ENCODE measurements at places on chromosomes 6 and 20. TPM values are rescaled to one million over a fixed set of nuclear protein-coding genes. Genes with fewer than 3 reads are reported as not detected.

DNA sequence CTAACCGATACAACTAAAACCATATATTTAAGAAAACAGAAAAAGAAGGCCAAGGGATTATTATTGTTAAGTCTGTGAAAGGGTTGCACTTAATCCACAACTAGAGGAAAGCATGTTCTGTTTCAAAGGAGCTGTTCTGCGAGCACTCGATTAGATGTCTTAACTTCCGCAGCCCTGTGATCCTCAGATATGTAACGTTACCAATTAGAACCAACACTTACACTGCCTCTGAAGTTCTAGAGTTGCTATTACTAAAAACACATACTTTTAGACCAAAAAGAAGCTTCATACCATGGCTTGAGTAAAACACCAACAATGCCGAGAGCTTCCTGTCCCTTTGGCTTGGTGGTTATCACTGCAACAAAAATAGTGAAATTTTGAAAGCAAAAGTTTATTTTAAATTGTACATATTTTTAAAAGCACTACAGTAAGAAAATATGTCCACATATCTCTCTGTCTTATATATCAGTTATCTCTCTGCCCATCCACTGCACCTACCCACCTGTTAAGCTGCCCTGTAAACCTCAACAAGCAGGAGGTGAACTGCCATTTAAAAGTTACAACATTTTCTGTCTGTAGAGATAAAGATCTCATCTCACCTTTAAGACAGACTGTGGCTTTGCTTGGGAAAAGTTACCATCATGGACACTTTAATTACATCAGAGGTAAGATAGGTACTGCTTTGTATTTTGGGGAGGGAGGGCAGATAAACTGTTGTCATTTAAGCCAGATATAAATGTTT is 7.1 kb upstream of the DUSP22 start:
- H3K36me3 ChIP-seq: no peaks in the 10 kb centered on the region
- peak overlapping the region; percentile 1 for H3K27ac ChIP-seq
- DNase-seq: no peak
- H3K27me3 ChIP-seq: no peaks in the 10 kb centered on the region
- H3K4me3 ChIP-seq: no peak overlapping the region

DNA sequence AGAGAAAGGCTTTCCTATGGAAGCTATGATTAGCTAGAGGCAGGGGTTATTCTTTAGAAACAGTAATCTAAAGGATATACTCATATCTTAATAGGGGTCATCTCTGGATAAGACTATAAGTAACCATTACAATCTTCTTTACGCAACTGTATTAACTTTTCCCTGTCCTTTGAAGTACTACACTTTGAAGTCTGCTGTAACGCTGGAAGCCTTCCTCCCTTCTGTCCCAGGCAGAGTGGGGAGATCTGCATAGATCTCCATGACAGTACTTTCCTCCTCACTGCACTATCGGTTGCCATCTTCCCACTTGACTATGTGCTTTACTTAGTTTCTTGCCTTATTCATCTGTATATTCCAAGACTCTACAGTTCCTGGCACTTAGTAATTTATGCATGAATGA is 20.1 kb downstream of the SLC35B3 start:
- H3K4me3 ChIP-seq: no peak overlapping the region
- H3K36me3 ChIP-seq: peaks cover 49% of the 10 kb centered on the region
- no peak for DNase-seq
- H3K27ac ChIP-seq: no peak overlapping the region

The LHFPL5 gene
- total RNA-seq: not detected

The EDN1 gene
- not detected for total RNA-seq
